Muscle of arm (tissue), 14 donors: ENCODE measurements at places on chromosomes 1 and 21.

DNA sequence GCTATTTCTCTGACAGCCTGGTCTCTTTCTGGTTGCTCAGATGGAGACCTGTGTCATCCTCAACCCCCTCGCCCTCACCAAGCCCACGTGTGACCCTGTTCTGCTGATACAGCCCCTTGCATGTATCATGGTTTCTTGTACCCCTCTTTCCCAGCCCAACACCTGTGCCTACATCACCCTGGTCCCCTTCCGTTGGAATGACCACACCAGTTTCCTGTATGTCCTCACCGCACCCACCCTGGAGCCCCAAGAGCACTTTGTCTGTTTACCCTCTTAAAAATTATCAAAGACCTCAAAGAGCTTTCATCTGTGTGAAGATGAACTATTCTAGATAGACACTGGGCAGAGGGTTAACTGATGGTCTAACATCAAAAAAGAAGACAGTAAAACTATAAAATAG, 179.5 kb downstream of the GALNT2 start:
- DNase-seq = no peak

- DNase-seq = no peak
These were observed 1.0 kb downstream of the CCDC24 start for GRCh38 chr1:43992232-43992995.

GRCh38 chr1:165484532-165484931, 39.6 kb upstream of the RXRG start:
- no peak for DNase-seq

DNA sequence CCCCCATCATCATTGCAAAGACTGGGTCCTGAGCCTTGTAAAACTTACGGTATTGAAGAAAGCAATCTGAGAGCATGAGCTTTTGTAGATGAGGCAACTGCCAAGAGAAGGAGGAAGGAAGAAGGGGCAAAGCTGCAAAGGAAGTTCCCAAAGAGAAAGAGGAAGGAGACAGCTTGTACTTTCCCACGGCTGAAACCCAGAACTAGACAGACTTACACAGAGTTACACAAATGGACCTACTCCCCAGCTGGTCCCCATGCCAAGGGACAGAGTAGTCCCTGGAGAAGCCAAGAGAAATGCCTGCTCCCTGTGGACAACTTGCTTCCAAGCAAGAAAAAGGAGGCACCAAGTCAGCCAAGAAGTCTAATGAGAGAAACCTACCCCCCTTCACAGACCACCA, 22.6 kb downstream of the SLC5A9 start:
- DNase-seq = no peak

GRCh38 chr1:43439781-43440180, 13.9 kb downstream of the HYI start:
- no peak for DNase-seq

DNA sequence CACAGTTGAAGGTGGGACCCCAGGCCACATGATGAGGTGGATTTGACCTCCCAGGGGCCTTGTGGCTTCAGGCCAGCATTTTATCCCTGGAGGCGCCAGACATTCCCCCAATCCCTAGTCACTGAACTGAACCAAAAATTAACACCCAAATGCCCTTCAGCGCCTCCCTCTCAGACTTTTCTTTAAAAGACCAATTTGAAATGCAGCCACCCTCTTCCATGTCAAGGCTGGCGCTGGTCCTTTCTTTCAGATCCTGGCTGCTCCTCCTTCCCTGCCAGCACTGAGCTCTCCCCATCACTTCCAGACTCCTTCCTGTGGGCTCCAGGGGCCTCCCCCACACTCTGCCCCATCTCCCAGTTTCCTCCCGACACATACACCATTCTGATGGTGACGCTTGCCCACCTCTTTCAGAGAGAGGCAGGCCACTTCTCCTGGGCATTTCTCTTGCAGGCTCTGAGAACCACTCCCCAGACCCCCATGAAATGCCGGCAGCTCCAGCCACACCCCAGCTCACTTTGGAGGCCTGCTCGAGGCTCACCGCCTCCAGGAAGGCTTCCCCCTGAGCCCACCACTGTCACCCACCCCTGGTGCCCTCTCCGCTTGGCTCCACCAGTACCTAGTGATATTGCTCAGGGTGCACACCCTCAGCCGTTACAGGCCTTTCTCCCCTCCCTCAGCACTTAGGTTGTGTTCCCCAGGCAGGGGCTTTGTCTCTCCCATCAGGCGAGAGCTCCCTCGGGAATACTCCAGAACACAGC, 27.0 kb downstream of the NAV1 start:
- no peak for DNase-seq

- no peak for DNase-seq
These were observed 18.9 kb downstream of the KPNA6 start for GRCh38 chr1:32126770-32127169.

GRCh38 chr1:13735168-13735930, 35.4 kb downstream of the PRDM2 start:
- no peak for DNase-seq

GRCh38 chr1:236342403-236343245, 51.5 kb upstream of the EDARADD start:
- no peak for DNase-seq

DNA sequence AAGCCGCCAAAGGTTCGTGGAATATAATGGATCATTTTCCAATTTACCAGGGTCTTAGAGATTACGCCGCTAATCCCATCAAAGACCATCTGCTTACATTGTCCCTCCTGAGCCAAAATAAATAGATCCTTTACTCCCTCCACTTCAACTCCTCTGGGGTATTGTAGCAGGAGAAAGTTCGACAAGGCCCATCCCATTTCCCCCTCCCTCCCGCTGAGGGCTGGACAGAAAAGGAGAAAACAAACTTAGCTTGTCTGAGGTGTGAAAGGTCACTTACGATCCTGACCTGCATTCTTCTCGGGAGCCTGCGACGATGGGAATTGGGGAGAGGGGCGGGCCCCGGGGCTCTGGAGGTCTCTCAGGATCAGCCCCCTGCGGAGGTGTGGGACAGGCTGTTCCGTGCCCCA, 60.8 kb downstream of the MEF2D start:
- no peak for DNase-seq

DNA sequence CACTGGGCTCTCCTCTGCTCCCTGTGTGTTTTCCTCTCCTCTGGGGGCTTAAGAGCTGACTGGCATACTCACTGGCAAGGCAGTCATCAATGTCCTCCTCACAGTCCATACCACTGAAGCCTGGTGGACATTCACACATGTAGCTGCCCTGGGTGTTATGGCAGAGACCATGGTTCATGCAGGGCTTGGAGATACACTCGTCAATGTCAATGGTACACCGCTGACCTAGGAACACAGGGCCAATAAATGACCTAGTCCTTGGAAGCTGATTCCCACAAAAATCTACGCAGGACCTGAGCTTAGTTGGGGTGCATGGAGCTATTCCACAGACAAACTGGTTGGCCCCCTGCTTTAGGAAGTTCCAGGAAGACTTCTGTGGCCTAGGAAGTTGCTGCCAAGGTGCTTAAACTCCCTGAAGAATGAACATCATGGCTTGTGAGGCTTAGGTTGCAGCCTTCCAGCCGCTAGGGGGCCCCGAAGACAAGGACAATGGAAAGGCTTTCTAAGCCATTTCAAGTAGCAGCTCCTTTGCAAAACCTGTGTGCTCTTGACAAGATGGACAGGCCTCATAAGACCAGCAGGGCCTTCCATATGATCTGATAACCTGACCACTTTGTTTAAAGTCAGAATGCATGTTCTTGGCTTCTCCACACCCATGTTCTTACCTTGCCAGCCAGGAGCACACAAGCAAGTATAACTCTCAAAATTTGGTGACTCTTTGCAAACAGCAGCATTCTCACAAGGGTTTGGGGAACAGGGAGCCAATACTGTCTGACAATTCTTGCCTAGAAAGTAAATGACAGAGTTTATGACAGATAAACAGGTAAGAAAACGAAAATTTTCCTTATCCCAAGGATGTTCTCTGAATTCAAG, 52.3 kb upstream of the ADAM30 start:
- peak; percentile 72 for DNase-seq

DNA sequence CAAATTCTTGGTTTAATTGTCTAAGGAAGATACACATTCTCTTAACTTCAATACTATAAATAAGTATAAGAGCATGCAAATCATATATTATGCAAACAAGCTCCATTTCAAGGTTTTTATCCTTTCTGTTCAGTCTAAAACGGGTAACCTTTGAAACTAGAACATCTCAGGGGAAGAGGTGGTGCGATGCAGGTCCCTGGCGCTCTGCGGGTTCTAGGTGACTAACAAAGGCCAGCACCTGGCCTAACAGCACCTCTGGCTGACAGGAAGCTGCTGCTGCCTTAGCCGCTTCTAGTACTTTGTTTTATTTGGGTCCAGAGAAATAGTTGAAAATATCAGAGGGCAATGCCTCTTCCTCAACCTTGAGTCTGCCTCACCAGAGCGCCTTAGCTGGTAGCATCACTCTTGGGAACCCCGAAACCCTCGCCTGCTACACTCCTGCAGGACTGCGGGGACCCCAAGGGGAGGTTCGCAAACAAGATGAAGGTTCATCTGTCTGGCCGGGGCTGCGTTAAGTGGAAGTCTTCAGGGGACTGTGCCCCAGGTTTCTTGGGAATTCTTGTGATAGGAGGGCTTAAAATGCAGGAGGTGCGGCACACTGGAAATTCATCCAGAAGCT, 45.5 kb downstream of the PRDM15 start:
- no peak for DNase-seq

GRCh38 chr1:70140343-70140742, 65.0 kb downstream of the LRRC40 start:
- DNase-seq = peak; percentile 92

DNA sequence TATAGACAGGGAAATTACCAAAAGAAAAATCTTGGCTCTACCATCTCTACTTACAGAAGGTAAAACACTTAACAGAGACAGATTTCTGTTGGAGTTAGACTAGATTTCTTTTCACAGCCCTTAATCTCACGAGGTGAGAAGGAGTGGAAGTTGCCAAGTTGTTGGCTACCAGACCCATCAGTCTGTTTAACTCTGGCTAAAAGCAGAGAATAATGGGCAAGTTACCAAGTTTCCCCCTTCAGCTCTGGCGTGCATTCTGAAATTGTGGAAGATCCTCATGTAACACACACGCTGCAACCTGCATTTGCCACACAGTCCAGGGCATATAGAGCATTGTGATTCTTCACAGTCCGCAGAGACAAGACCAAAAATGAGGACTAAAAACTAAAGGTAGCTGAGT, 49.3 kb downstream of the STX6 start:
- peak; percentile 56 for DNase-seq

GRCh38 chr1:39452540-39452939, 38.9 kb upstream of the BMP8A start:
- no peak for DNase-seq

DNA sequence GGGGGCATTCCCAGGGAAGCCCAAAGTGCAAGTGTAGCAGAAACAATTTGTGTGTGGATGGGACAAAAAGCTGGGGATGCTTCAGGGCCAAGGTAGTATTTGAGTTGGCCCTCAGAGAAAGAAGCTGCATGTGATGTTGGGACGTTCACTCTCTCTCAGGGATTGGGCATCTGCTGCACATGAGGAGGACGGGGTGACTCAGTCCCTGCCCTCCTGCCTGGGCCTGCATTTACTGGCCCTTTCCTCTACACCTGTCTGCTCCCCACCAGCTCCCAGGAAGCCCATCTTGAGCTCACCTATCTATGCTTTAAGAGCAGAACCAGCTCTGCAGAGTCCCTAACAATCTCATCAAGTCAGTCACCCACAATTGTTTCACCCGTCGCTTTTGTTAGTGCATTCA, 23.5 kb upstream of the MPZL1 start:
- no peak for DNase-seq

DNA sequence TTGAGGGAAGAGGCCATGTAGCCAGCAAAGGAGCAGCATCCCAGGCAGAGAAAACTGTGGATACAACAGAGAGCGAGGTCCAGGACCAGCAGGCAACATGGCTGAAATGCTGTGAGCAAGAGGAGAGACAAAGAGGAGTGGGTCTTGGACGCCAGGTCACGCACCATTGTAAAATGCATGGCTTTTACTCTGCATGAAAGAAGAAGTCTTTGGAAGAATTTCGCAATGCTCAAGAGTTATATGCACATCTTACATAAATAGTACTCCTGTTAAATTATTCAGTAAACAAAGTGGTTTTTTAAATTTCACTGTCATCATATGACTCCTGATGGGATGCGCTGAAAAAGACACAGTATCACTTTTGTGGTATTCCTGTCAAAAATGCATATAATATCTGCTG, 3.5 kb downstream of the CD244 start:
- DNase-seq = no peak

DNA sequence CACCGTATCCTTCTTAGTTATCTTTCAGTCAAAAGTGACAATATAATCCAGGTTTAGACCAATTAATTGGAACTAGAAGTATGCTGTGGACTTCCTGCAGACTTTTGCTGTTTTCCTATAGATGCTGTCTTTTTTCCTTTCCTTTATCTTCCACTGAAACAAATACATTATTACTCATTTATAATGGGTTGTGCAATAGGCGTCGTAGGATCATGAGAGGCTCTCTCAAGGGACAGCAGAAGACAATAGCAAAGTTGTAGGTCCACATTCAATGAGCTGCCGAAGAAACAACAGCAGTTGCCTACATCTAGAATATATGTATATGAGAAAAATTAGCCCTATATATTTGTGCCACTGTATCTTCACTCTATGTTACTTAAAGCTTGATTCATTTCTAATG, 371.6 kb downstream of the AMY1C start:
- no peak for DNase-seq

DNA sequence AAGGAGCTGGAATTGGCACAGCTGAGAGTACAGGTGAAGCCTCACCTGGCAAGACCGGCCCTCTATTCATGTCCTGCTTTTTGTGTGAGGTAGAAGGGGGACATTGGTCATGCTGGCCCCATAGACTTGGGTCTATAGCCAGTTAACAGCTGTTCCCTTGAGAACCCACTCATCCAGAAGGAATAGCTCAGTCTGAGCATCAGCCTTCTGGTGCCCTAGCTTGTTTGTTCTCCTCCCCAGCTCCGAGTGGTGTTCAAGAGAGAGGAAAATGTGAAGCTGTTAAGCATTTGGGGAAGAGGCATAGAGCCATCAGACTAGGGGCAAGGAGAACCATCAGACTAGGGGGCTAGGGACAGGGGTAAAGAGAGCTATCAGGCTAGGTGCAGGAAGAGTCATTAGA, 290.9 kb downstream of the SIPA1L2 start:
- no peak for DNase-seq

- DNase-seq = no peak
These were observed 174.1 kb downstream of the LBR start for GRCh38 chr1:225253784-225254183.

DNA sequence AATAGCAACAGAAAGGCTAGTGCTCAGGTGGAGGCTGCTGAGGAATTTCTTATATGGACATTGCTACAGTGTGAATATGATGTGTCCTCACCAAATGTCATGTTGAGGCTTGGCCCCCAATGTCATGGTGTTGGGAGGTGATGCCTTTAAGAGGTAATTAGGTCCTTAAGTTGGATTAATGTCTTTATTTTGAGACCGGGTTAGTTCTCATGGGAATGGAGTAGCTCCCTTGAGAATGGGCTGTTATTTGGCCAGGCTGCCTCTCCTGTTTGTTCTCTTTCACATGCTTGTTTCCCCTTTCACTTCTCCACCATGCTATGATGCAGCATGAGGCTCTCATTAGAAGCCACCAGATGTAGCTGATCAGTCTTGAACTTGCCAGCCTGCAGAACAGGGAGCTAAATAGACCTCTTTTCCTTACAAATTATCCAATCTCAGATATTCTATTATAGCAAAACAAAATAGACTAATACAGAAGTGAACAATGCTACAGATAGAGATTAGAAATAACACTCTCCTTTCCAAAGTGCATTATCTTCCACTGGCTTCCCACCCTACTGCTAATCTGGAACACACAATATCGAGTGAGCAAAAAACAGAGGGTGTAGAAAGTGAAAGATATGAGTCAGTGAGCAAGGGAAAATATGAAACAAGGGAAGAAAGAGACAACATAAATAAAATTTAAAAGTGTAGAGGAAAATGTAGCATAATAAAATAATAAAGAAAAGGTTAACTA, 160.2 kb downstream of the NTMT2 start:
- no peak for DNase-seq

- no peak for DNase-seq
These were observed 72.2 kb downstream of the LACTBL1 start for GRCh38 chr1:22900451-22900850.
